ENCODE measurements at places on chromosomes 7 and 10.
A peak's percentile ranks its signal among the peaks of the same experiment; 100 is the strongest.

DNA sequence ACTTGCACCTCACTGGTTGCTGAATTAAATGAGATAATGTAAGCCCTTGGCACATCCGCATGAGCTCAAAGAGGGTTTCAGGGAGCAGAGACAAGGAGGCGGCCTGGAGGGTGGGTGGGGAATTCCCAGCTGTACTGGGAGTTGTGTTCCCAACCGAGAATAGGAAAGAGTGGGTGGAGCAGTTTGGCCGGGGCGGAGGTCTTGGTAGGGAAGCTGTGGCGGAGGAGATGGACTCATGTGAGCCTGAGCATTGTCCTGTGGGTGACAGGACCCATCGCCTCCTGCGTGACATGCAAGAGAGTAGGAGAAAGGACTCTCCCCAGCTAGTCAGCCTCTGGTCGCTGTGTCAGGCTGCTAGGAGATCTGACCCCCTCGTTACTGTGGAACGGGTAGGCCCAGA, 41.0 kb upstream of the SAMD8 start:
- DNase-seq: no peak

DNA sequence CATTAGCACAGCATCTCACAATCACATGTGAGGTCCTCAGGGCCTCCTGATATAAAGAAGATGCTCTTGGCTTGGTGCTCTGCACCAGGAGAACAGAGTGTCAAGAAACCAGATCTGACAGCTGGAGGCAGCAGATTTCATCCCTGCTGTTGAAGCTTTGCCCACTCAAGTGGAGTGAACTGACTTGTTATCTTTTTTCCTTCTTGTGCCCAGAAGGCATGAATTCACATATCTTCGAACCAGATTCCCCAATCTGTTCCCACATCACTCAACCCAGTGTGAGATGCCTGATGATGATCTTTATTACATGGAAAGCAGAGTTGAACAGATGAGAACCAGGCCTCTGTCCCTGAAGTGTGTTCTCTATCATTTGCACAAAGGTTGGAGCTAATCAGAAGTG, 521.0 kb downstream of the SORCS1 start:
- DNase-seq: no peak

- DNase-seq: no peak
Measured at GRCh38 chr7:114109304-114109703, 190.5 kb upstream of the PPP1R3A start.

GRCh38 chr10:120586471-120586872, 129.4 kb downstream of the PLPP4 start:
- no peak for DNase-seq

GRCh38 chr10:49398000-49398861, 2.3 kb upstream of the DRGX start:
- DNase-seq: peak; percentile 53

DNA sequence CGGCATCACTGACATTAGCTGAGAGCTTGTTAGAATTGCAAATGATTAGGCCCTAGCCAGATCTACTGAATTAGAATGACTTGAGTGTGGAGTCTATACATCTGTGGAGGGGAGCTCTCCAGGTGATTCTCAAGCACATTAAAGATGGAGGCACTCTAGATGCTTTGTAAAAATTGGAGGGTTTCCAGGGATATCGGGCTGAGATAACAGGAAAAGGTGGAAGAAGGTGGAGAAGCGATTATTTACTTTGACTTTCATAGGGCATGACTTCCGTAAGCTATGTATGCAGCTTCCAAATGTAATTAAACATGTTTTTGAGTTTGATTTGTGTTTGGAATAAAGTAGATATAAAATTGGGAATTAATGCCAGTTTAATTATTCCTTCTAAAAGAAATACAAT, 235.0 kb upstream of the PTN start:
- DNase-seq: no peak

DNA sequence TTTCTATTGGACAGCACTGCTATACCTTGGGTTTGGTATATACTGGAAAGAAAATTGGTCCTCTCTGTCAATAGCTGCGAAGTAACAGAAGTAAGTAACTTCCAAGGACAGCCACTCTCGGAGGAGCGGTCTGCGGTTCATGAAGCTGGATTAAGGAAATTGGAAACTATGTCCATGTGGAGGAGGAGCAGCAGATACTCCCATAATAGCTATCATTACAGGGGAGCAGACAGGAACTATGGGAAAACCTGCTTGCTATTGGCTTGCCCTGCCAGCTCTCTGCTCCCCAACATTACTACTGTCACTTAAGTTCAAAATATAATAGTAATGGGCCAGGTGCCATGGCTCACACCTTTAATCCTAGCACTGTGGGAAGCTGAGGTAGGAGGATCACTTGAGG, 83.9 kb upstream of the TRIL start:
- DNase-seq: no peak

DNA sequence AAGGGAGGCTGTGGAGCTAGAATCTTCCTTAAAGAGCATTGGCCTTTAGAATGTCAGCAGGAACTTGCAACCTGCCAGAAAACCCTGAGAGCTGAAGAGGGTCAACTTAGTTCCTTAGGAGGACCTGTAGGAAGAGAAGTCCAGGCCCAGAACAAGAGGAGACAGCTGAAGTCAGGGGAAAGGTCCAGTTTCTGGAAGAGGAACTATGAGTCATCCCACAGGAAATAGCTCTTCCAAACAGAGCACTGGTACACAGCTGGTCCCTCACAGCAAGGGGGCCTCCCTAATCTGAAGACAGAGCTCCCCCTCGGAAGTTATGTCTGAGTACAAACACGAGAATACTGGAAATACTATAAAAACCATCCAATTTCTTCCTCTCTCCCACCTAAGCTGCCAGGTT, 98.9 kb downstream of the HERPUD2 start:
- no peak for DNase-seq

GRCh38 chr7:142516038-142516501, 233.2 kb upstream of the PRSS1 start:
- peak; percentile 30 for DNase-seq

DNA sequence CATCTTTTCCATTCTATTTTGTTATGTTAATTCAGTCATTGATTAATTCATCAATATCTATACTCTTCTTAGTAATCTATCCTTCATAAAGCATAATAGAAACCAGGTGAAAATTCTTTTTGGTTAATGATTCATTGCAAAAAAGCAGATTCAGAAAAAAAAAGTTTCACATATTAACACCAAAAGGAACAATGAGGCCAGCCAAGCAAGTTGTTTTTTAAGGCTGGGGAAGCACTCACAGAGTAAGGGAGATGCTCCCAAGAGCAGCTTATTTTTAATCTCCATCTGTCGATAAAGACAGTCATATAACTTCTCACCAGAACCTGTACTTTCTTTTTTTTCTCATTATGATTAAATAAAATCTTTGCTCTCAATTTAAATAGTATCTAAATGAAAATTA, 95.8 kb downstream of the CACNA2D1 start:
- DNase-seq: no peak

GRCh38 chr10:71265618-71266146, 53.3 kb downstream of the UNC5B start:
- no peak for DNase-seq

DNA sequence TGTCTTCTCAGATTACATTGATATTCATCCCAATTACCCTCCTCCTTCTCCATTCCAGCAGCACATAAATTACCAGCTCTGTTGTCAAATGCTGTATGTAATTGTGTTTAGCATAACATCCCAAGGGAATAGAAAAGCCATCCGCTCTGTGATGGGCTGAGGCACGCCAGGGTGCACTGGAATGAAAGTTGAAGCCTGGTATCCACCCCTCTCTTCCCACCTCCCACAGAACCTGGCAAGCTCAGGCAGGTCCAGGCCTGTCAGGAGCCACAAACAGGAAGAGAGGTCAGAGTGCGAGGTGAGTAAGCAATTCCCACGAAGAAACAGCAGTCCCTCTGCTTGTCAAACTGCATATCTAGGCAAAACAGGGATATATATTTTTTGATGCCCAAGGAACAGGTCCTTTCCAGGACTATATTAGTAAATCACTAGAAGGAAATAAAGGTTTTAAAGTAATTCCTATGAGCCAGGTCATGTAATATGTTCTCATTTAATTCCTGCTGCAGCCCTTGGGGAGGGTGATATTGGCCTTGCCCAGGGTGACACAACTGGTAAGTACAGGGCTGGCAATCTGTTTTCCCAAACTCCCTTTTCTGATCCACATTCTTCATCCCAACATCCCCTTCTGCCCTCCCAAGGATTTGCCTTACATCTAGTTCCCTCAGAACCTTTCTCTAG, 155.6 kb upstream of the GHITM start:
- DNase-seq: no peak

- DNase-seq: no peak
Measured at GRCh38 chr10:88989824-88990383, 694 bp upstream of the FAS start.

- DNase-seq: no peak
Measured at GRCh38 chr7:50923476-50923875, 140.8 kb upstream of the GRB10 start.

GRCh38 chr10:58638388-58638787, 125.7 kb downstream of the BICC1 start:
- DNase-seq: no peak

- no peak for DNase-seq
Measured at GRCh38 chr10:16732376-16732775, 84.8 kb downstream of the RSU1 start.

DNA sequence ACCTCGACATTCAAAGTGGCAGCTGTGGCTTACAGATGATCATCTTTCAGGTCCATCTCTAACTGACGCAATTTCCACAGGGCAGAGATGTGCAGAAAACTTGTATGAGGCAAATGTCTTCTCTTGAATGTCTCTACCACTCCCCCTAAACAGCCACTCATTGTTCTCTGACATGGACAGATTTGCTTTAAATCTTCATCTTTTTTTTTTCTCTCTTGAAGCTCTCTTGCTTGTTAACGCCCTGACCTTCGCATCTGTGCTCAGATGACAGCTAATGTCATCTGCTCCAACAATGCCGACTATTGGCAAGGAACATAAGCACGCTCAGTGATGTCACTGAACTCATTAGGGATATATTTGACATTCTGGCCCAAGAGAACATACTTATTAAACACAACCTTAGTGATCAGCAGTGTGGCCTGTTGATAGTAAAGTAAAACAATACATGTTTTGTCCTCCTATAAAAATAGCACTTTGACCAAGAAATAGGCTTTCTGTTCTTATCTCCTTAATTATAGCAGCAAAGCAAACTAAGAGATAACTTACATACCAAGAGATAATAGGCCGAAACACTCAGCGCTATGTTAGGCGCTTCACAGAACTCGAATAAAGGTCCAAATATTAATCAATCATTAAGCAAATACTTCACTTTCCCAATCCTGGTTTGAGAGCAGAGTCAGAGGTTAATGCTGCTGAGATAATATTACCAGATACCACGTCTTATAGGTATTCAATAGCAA, 583.5 kb downstream of the PARD3 start:
- no peak for DNase-seq

- no peak for DNase-seq
Measured at GRCh38 chr7:46567858-46568257, 646.8 kb upstream of the IGFBP3 start.

DNA sequence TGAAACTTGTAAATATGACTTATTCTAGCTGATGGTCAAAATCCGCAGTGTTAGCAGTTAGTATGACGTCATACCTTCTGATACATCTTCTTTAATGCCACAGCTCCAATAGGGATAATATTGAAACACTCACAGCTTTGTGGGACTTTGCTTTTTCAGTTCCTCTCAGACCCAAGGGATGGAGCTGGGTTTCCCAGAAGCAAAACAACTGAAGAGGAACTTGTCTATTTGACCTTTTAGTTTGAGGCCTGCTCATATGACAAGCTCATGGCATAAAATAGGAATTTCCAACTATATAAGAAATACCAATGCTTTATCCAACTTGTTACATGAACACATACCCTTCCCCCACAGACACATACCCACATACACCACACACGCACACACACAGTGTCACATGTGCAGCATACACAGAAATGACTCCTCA, 31.6 kb upstream of the C10orf67 start:
- DNase-seq: no peak

GRCh38 chr10:81600185-81600584, 274.8 kb upstream of the NRG3 start:
- no peak for DNase-seq

DNA sequence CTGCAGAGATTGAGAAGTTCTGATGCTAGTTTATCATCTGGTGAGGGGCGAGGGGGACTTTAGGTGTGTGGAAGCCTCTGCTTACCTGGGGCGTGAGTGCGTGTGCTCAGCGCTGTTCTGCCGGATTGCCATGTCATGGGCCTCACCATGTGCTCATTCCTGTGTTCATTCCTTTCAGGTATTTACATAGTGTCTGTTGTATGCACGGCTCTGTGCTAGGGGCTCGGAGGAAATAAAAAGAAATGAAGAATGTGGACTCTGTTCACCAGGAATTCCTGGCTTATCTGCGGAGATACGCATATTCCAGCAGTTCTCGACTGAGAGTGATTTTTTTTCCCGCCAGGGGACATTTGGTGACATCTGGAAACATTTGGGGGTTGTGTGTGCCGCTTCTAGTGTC, 152.0 kb downstream of the CAMK1D start:
- no peak for DNase-seq

DNA sequence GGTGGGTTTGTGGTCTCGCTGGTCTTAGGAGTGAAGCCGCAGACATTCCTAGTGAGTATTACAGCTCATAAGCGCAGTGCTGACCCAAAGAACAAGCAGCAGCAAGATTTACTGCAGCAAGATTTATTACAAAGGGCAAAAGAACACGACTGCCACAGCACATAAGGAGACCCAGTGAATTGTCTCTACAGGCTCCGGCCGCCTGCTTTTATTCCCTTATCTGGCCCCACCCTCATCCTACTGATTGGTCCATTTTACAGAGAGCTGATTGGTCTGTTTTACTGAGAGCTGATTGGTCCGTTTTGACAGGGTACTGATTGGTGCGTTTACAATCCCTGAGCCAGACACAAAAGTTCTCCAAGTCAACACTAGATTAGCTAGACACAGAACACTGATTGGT, 82.1 kb downstream of the VIPR2 start:
- no peak for DNase-seq

- DNase-seq: no peak
Measured at GRCh38 chr7:30448461-30449189, 30.0 kb downstream of the NOD1 start.

DNA sequence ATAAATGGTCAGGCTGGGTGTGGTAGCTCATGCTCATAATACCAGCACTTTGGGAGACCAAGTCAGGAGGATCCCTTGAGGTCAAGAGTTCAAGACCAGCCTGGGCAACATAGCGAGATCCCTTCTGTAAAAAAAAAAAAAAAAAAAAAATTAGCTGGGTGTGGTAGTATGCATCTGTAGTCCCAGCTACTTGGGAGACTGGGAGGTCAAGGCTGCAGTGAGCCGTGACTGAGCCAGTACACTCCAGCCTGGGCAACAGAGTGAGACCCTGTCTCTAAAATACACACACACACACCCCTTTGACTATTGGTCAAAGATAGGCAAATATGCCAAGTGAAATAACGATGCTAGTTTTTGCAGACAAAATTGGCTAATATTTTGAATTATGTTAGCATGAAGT, 80.6 kb downstream of the IGF2BP3 start:
- DNase-seq: no peak

DNA sequence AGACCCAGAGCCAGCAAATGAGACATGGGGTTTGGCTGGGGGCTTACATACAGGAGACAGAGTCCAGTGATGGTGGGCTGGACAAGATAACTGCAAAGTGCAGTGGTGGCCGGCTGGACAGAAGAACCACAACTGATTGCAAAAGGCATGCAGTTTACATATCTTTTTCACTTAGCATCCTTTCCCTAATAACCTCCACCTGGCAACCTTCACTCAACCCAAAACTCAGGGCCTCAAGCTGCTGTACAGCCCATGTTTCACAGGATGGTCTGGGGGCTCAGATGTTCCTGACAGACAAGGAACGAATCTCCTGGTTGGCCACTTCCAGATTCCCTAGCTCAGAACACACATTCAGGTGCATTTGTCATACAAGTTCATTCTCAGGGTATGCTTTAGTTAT, 7.8 kb upstream of the PDCD4 start:
- DNase-seq: no peak

Measured in stimulated activated CD4-positive, alpha-beta T cell treated with anti-CD3 and anti-CD28 coated beads, Interleukin-4, amount 100 ng/mL, for 4 hours (primary cell).